Stimulated activated CD4-positive, alpha-beta T cell treated with anti-CD3 and anti-CD28 coated beads, TNF-alpha, amount 100 ng/mL, for 1 hour (primary cell): ENCODE measurements at places on chromosomes 7 and 10.

GRCh38 chr10:10831085-10831484, 186.6 kb upstream of the CELF2 start:
- DNase-seq = no peak

- DNase-seq = no peak
Measured at GRCh38 chr7:149444287-149444686, 16.6 kb downstream of the ZNF777 start.

GRCh38 chr7:155965010-155965409, 152.7 kb upstream of the SHH start:
- no peak for DNase-seq

DNA sequence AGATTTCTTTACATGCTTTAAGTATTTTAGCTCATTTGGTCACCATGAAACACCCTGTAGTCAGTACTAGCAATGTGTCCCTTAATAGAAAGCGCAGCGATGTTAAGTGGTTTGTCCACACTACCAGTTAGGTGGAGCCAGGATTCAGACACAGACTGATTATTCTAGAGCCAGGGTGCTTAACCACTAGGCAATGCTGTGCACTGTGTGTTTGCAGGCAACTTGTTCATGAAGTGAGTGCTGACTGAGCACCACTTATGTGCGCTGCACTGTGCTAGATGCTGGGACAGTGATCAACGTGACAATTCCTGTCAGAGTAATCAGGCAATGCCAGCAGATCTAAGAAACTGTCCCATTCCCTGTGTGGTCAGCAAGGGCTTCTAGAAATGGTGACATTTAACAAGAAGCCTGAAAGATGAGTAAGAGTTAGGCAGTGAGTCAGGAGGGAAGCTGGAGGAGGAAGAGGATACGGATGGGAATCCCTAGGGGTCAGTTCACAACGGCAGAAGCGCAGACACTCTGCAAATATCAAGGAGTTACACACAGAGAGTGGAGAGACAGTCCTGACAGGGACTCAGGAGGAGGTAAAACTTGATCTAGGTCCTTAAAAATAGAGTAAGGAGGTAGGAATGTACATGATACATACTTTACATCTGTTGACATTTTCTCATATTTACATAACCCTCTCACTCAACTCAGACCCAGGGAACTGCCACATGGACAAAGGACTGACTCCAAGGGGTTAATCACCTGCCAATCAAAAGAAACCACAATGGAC, 69.7 kb upstream of the EGR2 start:
- DNase-seq = no peak

DNA sequence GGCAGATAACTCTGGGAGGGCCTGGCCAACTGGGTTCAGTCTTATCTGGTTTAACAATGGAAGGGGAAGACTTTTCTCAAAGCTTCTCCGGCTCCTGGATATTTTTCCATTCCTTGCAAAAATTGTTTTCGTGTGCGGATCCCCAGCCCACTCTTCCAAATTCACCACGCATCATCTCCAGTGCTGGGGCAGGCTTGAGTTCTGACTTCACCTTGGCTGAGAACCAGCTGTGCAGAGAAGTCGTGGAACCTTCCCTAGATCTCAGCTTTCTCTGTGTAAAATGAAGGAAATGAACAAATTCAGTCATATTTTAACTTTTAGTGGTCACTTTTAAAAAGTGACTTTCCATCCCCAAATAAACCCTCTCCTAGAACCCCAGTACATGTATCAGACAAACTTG, 297.0 kb downstream of the TCF7L2 start:
- DNase-seq = no peak

DNA sequence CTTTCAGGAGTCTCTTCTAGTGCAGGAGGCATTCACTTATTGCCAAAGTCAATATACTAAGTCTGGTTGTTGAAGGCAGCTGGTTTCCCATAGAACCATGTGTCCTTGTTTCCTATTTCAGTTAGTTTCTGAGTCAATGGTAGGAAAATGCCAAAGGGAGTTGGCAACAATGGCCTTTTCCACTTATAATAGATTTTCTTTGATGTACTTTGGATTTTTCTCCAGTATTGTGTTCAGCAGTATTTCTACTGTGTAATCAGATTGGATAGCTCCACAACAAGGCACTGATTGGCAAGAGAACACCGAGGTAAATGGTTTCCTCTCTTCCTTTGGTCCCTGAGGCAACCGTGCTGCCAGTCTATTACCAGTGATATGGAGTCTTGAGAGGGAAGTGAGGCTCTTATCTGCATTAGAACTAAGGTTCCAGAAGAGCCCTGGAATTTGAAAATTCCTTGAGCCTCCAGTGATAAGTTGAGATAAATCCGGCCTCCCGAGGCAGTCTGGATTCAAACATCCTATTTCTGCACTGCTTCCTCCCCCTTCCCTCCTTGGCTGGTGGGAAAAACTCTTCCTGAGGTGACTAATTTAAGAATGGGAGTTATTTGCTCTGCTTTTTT, 7.9 kb upstream of the SEPTIN7 start:
- DNase-seq = no peak

- no peak for DNase-seq
Measured at GRCh38 chr7:83849131-83849530, 200.2 kb upstream of the SEMA3E start.

DNA sequence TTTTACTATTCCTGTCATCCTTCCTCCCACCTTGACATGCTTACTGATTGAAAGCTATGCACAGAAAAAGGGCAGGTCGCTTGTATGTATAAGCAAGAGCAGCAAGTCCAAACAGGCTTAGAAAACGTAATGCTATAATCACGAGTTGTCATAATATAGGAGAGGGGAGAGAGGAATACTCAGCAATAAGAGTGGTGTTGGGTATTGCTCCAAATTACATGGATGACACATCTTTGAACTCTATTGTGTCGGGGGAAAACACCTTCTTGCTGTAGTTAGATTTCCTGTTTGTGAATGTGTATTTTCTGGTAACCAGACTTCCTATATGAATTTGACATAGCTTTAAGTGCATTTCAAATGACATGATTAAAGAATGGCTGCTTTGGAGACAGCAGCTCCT, 7.5 kb downstream of the MET start:
- DNase-seq = no peak

GRCh38 chr7:122676466-122676865, 22.5 kb downstream of the RNF133 start:
- no peak for DNase-seq

DNA sequence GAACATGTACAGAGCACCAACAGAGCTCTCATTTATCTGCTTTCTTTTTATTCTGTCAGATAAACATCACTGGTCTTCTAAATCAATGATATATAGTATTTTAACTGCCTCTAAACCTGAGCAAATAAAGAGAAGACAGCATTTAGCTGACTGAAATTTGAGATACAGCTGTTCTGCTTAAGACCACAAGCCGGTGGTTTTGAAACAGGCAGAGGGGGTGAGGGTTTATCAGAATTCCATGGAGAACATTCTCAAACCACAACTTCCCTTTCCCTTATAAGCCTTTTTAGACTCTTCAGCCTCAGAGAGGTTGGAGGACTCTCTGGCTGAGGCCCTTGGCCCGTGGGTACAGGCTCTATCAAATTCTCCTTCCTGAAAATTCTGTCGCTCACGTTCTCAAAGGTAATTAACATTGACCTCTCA, 87.4 kb upstream of the RSU1 start:
- DNase-seq = no peak

DNA sequence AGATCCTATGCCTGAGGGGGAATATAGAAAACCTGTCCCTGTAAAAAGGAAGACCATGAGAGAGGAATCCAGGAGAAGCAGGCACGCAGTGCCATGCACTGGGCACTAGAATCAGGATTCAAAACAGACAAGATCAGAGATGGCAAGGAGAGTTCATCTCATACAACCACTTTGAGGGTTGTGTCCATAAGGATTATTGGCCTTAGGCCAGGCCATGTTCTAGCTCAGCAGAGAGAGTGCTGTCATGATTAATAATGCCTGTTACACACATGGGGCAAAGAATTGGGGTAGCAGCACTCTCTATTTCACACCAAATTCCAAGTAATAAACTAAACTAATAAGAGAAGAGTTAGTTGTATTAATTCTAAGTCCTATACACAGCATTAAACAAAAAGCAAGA, 29.1 kb downstream of the EZH2 start:
- no peak for DNase-seq
